ENCODE measurements at places on chromosomes 1 and 21.
A peak's percentile ranks its signal among the peaks of the same experiment; 100 is the strongest.

DNA sequence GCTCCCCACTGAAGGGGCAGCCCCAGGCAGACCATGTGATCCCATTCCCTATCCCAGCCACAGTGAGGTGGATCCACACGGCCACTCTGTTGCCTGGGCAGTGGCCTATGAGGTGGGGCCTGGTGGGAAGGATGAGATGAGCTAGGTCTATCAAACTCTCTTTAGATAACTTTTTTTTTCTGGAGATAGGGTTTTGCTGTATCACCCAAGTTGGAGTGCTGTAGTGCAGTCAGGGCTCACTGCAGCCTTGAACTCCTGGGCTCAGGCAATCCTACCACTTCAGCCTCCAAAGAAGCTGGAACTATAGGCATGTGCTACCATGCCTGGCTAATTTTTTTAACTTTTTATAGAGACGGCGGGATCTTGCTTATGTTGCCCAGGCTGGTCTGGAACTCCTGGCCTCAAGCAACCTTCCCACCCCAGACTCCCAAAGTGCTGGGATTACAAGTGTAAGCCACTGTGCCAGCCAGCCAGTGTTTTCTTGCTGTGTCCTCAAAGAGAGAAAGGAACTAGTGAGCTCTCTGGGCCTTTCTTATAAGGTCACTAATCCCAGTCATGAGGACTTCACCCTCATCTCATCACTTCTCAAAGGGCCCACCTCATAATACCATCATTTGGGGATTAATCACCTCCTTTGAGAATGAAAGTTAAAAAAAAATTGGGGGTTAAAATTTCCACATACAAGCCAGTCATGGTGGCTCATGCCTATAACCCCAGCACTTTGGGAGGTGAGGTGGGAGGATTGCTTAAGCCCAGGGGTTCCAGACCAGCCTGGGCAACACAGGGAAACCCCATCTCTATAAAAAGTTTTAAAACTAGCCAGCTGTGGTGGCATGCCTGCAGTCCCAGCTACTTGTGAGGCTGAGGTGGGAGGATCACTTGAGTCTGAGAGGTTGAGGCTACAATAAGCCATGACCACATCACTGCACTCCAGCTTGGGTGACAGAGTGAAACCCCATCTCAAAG, 36.6 kb downstream of the H3-3A start:
- DNase-seq, result no peak

- no peak for DNase-seq
These were observed 6.8 kb upstream of the ZBTB40 start for GRCh38 chr1:22444856-22445255.

- no peak for DNase-seq
These were observed 46.6 kb upstream of the LYST start for GRCh38 chr1:235913311-235913710.

GRCh38 chr21:21997390-21998333, 999.5 kb downstream of the NCAM2 start:
- no peak for DNase-seq

GRCh38 chr1:172897738-172898137, 153.0 kb downstream of the TNFSF18 start:
- DNase-seq, result no peak

DNA sequence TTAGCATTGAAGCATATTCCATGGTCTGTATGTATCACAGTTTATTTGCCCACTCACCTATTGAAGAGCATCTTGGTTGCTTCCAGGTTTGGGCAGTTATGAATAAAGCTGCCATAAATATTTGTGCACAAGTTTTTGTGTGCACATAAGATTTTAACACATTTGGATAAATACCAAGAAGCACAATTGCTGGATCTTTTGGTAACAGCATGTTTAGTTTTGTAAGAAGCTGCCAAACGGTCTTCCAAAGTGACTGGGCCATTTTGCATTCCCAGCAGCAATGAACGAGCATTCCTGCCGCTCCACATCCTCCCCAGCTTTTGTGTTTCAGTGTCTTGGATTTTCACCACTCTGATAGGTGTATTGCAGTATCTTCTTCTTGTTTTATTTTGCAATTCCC, 62.7 kb downstream of the PDE9A start:
- DNase-seq, result no peak

- no peak for DNase-seq
These were observed 6.8 kb downstream of the RNF220 start for GRCh38 chr1:44411861-44412260.

- no peak for DNase-seq
These were observed 46.9 kb upstream of the LHX8 start for GRCh38 chr1:75087278-75087677.

- DNase-seq, result no peak
These were observed 62.3 kb downstream of the RUNX1 start for GRCh38 chr21:34986561-34987500.

- DNase-seq, result no peak
These were observed 28.4 kb downstream of the TRIM45 start for GRCh38 chr1:117093091-117093534.

GRCh38 chr1:162276493-162276892, 100.2 kb downstream of the SPATA46 start:
- peak; percentile 22 for DNase-seq

GRCh38 chr1:208559597-208560329, 315.6 kb upstream of the PLXNA2 start:
- no peak for DNase-seq

DNA sequence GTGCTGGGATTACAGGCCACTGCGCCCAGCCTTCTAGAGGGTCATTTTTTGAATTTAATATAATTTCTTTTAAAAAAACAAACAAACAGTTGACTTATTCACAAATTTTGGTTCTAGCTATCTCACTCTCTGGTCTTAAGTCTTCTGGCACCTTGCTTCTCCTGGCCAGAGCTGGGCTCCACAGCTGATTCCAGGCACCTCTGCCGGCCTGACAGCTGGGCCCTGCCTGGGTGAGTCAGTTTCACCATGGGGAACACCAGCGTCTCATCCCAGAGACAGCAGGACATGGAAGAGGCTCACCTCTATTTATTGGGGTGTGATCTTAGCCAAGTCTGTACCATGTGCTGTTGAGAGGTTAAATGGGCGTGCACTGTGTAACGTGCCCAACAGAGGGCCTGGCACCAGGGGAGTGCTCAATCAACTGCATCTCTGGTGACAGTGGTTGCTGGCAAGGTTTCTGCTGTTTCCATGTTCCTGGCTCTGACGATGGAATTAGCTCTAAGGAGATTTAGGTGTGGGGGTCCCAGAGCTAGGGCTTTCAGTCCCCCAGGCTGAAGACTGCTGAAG, 956 bp downstream of the CPLANE2 start:
- DNase-seq, result no peak

GRCh38 chr1:45957684-45958083, 154.3 kb downstream of the MAST2 start:
- DNase-seq, result no peak

DNA sequence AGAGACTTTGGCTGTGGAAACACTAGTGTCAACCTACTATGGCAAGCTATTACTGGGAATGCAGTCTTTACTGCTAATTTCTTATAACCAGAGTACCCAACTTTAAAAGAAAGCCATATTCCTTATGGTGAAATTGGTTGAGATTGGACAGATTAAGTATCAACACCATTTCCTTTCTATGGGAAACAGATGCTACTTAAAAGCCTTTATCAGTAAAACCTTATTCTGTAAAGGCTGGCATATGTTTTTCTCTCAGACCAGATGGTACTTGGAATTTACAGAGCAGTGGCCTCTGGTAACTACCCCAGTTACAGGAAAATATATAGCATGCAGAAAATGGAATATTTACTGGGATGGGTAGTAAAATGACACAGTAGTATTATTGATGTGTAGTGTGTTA, 18.8 kb downstream of the IFI44 start:
- no peak for DNase-seq

GRCh38 chr1:228358039-228358763, 48.4 kb downstream of the TRIM11 start:
- no peak for DNase-seq

DNA sequence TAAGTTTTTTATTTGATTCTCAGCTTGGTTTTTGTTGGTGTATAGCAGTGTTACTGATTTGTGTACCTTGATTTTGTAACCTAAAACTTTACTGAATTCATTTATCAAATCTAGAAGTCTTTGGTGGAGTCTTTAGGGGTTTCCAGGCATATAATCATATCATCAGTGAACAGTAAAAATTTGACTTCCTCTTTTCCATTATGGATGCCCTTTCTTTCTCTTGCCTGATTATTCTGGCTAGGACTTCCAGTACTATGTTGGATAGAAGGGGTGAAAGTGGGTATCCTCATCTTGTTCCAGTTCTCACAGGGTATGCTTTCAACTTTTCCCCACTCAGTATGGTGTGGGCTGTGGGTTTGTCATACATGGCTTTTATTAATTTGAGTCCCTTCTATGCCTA, 23.6 kb upstream of the MAB21L3 start:
- no peak for DNase-seq

DNA sequence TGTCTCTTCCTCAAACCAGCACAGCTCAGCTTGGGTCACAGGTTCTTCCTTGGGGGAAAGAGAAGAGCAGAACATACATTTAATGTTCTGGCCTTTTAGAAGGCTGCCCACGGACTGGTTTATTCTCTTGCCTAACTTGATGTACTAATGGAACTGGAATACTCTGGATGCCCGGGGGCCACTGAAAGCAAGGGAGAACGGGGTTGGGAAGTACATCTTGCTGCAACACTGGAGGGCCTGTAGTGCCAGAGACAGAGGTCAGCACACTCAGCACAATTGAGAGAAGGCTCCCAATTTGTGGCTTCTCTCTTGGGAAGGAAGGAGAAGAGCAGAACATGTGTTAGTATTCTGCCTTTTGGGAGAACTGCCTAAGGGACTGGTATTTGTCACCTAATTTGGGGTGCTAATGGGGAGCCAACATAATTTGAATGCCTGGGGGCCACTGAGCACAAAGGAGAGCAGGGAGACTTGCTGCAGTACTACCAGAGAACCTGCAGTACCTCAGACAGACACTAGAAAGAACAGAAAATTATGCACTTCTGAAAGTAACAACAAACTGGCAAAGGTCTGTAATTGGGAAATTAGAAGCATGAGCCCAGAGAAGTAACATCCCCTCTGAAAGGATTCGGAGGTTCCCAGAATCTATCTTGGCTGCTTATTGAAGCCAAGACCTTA, 14.1 kb downstream of the ZNF691 start:
- no peak for DNase-seq

DNA sequence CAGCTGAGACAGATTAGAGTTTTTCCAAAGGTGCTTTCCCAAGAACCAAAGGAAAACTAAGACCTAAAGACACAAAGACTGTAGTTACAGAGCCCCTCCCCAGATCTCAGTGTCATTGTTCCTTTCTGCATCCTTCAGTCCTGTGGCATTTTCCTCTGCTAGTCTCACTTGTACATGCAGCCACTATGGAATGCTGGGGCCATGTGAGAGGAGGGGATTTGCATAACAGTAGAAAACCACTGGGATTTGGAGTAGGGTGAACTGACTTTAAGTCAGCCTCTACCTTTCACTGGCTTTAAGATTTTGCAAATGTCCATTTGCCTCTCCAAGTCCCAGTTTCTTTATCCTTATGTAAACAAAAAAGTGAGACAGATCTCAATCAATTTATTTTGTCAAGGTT, 119.4 kb upstream of the F3 start:
- no peak for DNase-seq

- no peak for DNase-seq
These were observed 8.6 kb downstream of the MORN1 start for GRCh38 chr1:2382621-2383361.

- no peak for DNase-seq
These were observed 33.9 kb downstream of the MRAP start for GRCh38 chr21:32332463-32332951.

- DNase-seq, result no peak
These were observed 75.0 kb downstream of the MRPS6 start for GRCh38 chr21:34148419-34148804.

GRCh38 chr1:186980400-186980799, 151.7 kb downstream of the PLA2G4A start:
- DNase-seq, result no peak

DNA sequence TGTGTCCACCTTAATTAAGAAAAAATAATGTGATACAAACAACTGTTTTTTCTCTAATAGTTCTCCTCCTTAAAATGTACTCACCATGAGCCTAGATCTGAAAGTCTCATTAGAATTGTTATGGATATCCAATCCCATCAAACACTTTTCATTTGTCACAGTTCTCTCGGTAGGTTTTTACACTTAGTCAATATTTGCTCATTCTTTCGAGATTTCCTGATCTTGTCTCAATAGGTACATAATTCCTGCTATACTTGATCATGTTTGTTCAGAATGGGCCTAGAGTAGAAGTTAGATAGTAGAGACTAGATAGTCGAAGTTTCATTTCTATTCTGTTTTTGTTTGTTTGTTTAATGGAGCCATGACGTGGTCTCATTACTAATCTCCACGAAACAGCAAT, 2005.7 kb downstream of the NCAM2 start:
- DNase-seq, result no peak

GRCh38 chr1:6249739-6250689, 6.0 kb downstream of the HES3 start:
- no peak for DNase-seq

GRCh38 chr1:16212251-16212961, at the start of gene ARHGEF19:
Gene ARHGEF19 (minus strand): TSS chr1:16212652. CDS start chr1:16209054, 3,598 bp downstream.
- peak; percentile 61 for DNase-seq

DNA sequence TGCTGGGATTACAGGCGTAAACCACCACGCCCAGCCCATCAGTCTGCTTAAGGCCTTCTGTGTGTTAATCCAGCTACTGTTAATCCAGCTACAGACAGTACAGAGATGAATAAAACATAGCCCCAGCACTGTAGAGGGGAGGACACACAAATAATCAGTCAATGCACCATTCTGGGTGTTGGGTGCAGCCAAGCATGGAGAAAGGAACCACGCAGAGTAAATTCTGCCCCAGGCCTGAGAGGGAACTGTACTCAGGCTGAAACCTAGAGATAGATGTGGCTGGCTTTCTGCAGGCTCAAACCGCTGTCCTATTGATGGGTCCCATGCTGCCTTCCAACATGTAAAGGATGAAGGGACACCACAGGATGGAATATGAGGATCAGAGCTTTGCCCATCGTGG, 136.8 kb upstream of the IGSF21 start:
- DNase-seq, result no peak

- DNase-seq, result no peak
These were observed 189.8 kb downstream of the RGS7 start for GRCh38 chr1:241167121-241167630.

DNA sequence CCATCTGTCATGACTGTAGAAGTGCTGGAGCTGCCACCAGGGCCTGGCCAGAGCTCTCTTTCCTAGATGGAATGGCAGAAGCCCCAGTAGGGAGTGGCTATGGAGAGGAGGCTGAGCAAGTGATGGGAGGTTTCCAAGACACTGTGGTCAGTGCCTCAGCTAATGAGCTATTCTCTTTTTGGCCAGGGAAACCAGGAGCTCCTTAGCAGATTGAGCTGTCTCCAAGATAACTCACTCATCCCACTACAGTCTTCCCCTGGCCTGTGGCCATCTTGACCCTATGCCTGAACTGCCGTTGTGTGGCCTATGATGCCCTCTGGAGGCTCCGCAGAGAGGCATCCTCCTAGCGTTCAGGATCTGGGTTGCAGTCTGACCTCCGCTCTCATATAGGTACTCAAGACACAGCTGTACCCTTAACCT, 60.5 kb downstream of the ERI3 start:
- DNase-seq, result no peak

GRCh38 chr21:38179511-38179910, 77.3 kb upstream of the KCNJ15 start:
- no peak for DNase-seq

Data from NCI-H1048 (cell line).